M059J (cell line): ENCODE measurements at places on chromosomes 4 and X.

DNA sequence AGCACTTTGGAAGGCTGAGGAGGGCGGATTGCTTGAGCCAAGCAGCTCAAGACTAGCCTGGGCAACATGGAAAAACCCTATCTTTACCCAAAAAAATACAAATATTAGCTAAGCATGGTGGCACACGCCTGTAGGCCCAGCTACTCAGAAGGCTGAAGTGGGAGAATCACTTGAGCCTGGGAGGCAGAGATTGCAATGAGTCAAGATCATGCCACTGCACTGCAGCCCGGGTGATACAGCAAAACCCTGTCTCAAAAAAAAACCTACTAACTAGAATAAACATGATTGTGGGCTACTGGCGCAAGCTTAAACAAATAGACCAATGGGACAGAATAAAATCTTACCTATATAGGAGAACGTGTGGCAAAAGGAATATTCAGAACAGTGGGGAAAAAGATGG, 7.3 kb downstream of the CDKL2 start:
- DNase-seq: no peak

DNA sequence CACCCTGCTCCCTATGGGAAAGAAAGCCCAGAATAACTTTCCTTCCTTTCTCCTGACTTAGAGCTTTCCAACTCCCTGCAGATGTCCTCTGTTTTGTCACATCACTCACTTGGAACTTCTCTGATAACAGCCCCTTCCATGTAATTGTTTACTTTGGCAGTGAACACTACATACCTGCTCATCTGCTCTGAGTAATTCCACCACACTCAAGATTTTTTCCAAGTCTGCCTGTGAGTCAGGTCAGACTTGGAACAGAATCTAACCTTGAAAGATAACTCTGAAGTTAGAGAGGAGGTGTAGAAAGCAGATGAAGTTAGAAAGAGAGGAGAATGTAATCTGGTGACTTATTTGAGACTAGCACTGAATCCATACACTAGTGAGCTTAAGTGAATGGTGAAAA, 7.4 kb downstream of the MAGEB10 start:
- peak; percentile 2 for DNase-seq

DNA sequence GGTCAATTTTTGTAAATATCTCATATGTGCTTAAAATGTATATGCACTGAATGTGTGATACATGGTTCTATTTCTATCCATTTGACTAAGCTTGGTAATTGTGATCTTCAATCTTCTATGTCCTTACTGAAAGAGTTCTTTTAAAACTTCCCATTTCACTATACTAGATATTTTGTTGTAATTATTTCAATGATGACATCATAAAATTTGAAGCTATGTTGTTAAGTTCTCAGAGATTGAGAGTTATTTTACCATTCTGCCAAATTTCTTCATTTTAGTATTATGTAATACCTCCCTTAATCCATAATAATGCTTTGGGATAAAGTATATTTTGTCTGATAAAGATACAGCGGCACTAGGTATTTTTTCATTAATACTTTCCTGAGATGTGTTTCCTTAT, 1307.3 kb downstream of the RPA4 start:
- no peak for DNase-seq

GRCh38 chr4:182843808-182844325, 73.3 kb downstream of the DCTD start:
- DNase-seq: peak; percentile 56

- no peak for DNase-seq
Measured at GRCh38 chr4:115749404-115749803, 636.0 kb upstream of the NDST4 start.

DNA sequence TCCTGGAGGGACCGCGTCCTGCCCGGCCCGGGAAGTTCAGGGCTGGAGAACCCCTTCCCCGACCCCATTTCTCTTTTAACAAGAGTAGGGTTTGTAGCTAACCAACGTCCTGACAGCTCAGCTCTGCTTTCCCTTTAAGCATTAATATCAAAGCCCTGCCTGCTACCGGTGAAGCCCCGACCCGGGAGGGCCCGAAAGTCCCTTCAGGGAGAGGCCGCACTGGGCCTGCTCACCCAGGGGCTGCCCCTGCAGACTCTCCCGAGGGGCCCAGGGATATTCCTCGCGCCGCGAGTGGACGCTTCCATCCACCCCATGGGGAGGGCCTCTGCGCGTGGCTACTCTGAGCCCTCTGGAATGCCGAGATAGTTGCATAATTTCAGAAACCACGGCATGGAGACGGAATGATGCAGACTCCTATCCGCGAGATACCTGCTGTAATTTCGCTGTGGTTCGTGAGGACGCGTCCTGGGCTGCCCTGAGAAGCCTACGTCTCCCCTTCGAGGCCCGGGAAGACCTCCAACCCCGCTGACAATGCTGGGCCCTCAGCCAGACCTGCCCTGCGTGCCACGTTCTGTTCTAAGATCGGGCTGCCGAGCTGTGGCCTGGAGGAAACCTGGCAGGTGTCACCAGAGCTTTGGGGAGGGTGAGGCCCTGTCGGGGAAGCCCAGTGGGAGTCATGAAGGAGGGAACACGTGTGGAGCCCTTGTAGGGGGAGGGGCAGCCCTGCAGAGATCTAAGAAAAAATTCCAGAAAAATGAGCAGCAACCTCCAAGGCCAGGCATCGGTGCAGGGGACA, 999 bp upstream of the CTBP1 start:
- peak; percentile 20 for DNase-seq

DNA sequence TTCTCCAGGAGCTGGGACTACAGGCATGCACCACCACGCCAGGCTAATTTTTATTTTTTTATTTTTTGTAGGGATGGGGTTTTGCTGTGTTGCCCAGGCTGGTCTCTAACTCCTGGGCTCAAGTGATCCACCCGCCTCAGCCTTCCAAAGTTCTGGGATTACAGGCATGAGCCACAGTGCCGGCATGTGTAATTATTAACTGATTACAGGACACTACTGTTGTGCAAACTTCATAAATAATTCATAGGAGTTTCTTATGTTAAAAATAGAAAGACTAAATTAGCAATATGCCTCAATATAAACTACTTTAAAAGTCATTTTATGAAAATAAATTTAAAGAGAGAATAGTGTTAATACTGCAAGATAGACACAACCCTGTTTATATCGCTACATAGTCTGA, 221.9 kb downstream of the SNCA start:
- DNase-seq: no peak

DNA sequence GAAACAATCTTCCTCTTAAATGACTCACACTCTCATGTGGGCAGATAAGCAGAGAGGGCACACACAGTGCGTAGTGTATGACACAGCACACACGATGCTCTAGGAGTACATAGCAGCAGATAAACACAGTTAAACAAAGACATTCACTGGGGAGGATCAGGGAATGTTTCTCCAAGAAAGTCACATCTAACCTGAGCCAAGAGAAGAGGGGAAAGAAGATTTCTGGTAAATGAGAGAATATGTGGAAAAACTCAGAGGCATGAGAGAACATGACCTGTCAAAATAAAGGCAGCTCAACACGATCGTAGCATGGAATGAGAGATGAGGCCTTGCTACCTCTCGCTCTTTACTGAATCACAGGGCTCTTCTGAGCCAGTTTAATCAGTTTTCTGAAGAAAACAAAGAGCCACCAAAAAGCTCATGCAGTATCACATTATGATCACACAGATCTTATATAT, 251.0 kb downstream of the ANK2 start:
- DNase-seq: peak; percentile 78

DNA sequence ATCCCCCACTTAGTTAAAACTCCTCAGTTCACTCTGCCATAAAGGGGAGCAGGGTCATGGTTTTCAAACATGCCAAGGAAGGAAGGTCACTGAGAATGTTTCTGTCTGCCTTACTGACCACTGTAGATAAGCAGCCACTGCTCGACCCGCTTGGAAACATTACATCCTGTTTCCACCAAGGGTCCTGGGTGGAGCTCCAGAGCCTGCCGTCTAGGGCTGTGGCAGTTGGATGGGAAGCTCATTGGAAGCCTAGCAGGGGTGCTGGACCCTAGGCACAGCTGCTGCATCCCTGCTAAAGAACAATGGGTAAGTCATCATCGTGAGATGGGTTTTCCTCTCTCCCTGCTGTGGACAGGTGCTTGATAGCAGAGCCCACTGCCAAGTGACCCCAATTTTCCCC, 76.0 kb upstream of the SRD5A3 start:
- DNase-seq: no peak

- no peak for DNase-seq
Measured at GRCh38 chr4:78707793-78708192, 68.4 kb upstream of the BMP2K start.

- DNase-seq: no peak
Measured at GRCh38 chr4:118743867-118744266, 58.7 kb downstream of the METTL14 start.

DNA sequence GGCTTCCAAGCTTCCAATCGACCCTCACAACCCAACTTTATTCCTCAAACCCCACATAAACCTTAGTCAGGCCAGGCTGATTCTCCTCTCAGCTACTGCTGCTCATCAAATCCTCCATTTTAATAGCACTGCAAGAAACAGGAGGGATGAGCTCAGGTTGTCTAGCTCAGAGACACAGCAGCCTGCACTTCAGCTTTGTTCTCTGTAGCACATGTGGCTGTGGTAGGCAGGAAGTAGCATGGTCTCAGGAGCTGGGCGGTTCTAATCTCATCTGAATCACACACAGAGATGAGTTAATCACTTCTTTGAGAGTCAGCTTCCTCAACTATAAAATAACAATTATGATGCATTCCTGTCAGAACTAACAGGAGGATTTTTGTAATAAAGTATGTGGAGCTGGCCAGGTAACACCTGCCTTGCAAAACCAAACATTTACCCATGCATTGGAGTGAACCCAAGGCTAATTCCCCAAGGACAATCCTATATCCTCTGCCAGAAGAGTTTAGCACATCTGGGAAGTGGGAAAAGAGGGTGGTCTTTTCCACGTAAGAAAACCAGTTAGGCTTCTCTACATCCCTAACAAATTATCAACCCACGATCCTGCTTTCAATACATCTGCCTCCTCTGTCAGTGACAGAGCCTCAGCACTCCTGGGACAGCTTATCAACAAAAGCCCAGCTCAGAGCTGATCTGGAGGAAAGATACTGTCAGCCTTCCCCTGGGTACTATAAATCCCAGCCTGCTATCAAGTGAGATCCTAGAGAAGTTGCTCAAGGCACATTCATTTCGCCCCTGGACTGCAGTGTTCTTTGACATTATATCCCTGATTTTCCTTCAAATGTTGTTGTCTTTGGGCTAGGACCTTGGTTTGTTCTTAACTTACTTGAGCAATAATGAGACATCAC, 32.8 kb downstream of the ELOVL6 start:
- DNase-seq: peak; percentile 79

DNA sequence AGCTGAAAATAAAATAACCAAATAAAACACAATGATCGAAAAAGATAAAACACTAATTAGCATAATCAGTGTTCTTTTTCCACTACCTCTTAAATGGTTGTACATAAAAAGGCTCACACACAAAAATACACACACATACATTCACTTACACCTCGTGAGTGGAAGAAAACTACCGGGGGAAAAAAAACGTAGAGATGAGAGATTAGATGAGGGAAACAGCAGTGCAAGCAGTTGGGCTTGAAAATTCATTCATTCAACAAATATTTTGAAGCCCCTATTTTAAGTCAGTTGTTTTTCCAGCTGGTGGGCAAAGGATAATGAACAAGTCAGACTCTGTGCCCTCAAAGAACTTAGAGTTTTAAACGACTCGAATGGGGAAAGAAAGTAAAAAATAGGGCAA, 1.0 kb downstream of the TBCK start:
- DNase-seq: peak; percentile 1

GRCh38 chrX:37905436-37906147, 58.2 kb upstream of the DYNLT3 start:
- peak; percentile 80 for DNase-seq

GRCh38 chr4:77158487-77158861, 1.5 kb downstream of the CCNG2 start:
- peak; percentile 41 for DNase-seq

DNA sequence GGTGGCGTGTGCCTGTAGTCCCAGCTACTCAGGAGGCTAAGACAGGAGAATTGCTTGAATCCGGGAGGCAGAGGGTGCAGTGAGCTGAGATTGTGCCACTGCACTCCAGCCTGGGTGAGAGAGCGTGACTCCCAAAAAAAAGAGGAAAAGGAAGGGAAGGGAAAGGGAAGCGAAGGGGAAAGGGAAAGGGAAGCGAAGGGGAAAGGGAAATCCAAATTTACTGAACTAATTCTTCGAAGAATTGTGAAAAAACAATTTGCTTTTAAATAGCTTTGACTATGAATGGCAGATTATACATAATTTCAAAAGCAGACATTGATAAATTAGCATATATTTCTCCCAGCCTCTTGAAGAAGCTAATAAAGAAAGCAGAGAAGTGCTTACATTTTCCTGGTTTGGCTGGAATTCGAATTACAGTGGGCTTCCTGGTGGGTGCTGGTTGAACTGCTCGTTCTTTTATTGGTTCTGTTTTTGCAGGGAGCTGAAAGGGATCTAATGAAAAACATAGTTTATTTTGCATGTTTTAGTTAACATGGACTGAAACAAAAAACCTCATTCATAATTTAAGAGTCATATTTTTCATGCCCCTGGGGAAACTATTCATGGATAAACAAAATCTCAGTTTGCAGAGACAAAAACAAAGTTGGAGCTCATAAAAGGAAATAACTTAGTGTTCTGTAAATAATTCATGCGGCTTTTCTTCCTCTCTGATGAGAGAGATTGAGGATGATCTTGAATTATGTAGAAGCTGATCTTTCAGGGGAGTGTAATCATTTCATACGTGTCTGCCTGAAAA, 66.0 kb downstream of the RPS3A start:
- DNase-seq: no peak

GRCh38 chrX:11331788-11332187, 38.6 kb downstream of the AMELX start:
- no peak for DNase-seq

DNA sequence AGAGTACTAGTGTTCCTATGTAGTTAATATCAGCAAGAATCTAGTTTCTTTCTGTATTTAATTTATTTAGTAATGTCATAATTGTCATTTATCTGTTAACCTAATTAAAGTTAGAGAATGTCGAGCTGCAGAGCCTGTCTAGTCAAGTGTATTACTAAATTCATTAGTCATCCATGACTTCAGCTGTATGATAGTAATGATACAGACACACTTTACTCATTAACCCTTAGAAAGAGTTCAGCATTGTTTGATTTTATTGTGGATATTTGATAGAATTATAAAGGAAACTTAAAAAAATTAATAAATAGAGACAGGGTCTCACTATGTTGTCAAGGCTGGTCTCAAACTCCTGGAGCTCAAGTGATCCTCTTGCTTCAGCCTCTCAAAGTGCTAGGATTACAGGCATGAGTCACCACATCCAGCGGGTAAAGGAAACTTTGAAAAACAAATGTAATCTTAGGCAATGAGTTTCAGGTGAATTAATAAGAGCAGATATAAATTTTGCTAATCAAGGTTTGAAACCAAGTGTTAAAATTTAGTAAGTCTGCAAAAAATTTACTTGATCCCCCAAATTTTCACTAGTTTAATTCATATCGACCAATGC, 110.6 kb downstream of the ANK2 start:
- no peak for DNase-seq

DNA sequence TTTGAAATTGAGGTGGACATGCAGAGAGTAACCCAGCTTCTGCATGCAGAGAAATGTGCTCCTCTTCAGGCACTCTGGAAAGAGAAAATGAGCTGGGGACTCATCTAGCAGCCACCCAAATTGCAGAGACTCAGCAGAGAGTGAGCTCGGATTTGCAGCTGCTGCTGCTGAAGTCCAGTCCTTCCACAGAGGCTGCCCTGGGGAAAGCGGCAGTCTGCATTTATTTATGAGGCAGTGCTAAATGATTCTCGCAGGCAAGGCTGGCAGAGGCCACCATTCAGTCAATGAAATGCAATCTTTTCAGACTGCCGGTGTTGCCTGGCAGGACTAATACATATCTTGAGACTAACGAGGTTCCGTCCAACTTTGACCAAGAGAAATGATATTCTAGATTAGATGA, 404.8 kb downstream of the NLGN4X start:
- no peak for DNase-seq
